Uterine smooth muscle cell (primary cell): ENCODE measurements at places on chromosomes 7 and 10. TPM values are rescaled to one million over a fixed set of nuclear protein-coding genes. Genes with fewer than 3 reads are reported as not detected.

Gene PRSS37
- total RNA-seq: not detected in 2 replicates

Gene OR2A12
- total RNA-seq: not detected in 2 replicates

Gene LOXL4
- total RNA-seq: 39.8 and 129 TPM in 2 replicates

Gene MKX
- 11.6 and 28.9 TPM in 2 replicates for total RNA-seq

Gene DCLRE1A
- 9.1 and 13.1 TPM in 2 replicates for total RNA-seq

Gene CPA4
- 0.77 and 8.2 TPM in 2 replicates for total RNA-seq

Gene ERVW-1
- not detected in 2 replicates for total RNA-seq

Gene AKR1D1
- under 0.01 TPM in 1 of 2 replicates, not detected in the other for total RNA-seq

Gene FAM25G
- not detected in 2 replicates for total RNA-seq

Gene INTS15
- 7.1 and 8.1 TPM in 2 replicates for total RNA-seq

Gene NEUROG3
- not detected in 2 replicates for total RNA-seq
